ENCODE measurements at places on chromosomes 4 and X.

- DNase-seq = no peak
Observed at GRCh38 chr4:183445097-183445428, 627 bp downstream of the CDKN2AIP start.

DNA sequence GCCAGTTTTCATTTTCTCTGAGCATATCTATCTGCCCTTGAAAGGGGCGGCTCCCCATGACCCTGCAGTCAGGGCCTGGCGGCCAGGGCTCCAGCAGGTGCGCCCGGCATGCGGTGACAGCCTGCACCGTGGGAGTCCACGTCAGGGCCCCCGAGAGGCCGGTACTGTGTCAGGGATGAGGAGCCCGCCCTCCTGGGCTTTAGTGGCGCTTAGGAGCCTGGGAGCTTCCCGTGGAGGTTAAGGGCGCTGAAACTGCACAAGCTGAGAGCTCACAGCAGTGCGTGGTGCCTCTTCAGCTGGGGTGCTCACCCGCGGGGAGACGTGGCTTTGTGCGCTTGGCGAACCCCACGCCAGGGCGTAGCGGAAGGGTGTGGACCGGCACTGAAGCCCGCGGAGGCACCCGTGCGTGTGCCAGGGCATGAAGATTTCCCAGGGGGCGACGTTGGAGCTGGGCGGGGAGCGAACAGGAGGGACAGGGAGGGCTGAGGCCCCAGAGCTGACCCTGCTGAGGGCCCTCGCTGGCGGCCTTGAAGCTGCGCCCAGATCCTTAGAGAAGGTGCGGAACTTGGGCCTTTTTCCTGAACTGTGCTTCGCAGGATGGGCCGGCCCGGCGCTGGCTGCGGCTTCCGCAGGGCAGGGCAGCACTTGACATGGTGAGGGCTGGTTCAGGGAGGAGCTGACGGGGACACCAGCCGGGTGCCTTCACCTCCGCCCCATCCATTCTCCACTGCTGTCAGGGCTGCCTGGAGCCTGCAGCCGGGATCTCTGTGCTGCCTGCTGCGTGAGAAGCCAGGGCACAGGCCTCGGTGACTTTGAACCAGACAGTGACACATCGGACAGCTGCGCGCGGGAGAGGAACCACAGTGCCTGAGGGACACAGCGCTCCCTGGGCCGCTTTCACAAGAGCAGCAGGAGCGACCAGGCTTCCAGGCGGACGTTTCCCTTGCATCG, 32.9 kb downstream of the HTT-AS start:
- peak; percentile 81 for DNase-seq

- DNase-seq = peak; percentile 86
Observed at GRCh38 chr4:184417802-184418511, 56.4 kb downstream of the IRF2 start.

GRCh38 chr4:187999406-187999932, 3.9 kb downstream of the ZFP42 start:
- no peak for DNase-seq

- DNase-seq = no peak
Observed at GRCh38 chr4:150268444-150268843, 190.2 kb downstream of the DCLK2 start.

GRCh38 chr4:80459918-80460473, 124.5 kb downstream of the CFAP299 start:
- no peak for DNase-seq

GRCh38 chr4:121360495-121360894, 20.3 kb downstream of the QRFPR start:
- no peak for DNase-seq

DNA sequence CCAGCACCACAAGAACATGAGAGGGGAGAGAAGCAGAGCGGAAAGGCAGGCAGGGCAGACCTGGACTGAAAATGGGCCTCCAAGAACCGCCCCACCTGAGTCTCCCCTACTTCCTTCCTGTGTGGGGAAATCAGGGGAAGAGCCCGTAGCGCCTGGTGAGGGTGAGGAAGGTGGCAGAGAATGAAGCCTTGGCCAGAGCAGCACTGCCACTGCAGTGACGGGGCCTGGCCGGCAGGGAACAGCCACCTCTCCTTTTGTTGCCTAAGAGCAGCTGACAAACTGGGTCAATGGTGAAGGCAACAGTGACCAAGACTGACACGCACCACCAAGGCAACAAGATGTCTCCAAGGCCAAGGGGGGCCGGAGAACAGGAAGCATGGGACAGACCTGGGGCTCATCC, 58.4 kb upstream of the CBR4 start:
- DNase-seq = no peak

DNA sequence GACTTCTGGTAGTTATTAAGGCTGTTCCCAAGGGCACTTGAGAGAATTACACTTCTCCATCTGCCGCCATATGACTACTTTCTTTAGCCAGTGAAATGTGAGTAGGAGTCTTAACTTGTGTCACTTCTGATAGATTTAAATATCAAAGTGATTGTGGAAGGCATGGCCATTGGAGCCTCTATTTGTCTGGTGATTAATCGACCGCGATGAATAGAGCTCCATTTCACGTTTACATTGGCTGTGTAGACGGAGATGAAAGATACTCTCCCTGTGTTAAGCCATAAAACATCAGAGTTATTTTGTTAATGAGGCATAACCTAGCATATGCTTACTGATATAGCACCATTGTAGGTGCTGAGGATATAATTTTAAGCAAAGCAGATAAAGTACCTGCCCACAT, 852.4 kb downstream of the CCSER1 start:
- no peak for DNase-seq

- DNase-seq = no peak
Observed at GRCh38 chrX:21376636-21377035, 2.4 kb downstream of the CNKSR2 start.

DNA sequence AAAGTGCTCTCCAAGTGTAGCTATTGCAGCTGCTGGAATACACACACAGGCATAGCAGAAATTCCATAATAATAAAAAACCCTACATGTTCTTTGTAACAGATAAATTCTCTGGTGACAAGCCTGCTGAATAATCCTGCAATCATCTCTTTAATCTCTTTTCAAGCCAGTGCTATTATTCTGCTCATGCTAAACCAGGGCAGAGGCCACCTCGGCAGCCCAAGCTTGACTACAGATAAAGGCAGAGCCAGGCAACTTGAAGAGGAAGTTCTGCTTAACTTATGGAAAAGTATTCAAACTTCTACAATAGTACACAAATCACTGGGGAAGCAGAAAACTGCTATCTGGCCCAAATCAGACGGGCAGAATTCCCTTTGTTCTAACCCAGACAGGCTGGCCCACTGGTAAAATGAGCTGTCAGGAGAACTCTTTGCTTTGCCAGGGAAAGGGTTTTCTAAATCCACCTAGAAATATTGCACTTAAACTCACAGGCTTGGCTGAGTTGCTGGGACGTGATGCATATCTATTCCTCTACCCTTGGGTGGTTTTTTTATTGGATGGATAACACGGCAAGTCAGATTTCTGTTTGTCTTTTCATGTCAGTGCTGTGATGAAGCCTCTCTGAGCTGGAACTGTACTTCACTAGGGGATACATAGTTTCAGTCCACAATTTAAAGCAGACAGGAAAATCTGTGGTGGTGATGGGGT, 70.5 kb downstream of the GATB start:
- DNase-seq = no peak

- DNase-seq = no peak
Observed at GRCh38 chrX:47499293-47499692, 16.3 kb upstream of the ZNF41 start.

DNA sequence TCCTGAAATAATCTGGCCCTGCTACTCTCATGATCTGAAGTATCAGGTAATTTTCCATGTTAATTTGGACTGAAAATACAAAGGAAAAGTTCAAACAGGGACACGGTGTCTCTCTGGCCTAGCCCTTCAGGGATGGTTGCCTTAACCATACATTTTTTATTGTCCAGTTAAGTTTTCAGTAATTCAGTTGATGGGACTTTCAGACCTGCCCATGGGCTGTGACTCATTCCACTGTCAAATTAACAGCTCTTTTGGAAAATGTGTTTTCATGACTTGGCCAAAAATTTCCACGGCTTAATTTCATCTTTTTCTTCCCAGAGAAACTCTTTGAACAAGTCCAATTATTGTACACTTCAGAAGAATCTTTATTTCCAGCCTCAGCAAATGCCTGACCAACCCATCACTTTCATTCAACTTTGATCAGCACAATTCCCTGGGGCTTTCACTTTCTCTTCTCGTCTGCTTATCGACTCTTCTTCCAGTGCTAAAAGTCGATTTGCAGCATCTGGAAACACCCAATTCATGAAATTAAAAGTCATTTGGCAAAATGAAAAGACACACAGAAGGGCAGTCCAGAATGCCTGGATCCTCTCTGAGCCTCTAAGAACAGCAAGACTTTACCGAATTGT, 293.9 kb downstream of the RAB28 start:
- DNase-seq = no peak

GRCh38 chr4:88104902-88105610, 53.4 kb downstream of the ABCG2 start:
- no peak for DNase-seq

DNA sequence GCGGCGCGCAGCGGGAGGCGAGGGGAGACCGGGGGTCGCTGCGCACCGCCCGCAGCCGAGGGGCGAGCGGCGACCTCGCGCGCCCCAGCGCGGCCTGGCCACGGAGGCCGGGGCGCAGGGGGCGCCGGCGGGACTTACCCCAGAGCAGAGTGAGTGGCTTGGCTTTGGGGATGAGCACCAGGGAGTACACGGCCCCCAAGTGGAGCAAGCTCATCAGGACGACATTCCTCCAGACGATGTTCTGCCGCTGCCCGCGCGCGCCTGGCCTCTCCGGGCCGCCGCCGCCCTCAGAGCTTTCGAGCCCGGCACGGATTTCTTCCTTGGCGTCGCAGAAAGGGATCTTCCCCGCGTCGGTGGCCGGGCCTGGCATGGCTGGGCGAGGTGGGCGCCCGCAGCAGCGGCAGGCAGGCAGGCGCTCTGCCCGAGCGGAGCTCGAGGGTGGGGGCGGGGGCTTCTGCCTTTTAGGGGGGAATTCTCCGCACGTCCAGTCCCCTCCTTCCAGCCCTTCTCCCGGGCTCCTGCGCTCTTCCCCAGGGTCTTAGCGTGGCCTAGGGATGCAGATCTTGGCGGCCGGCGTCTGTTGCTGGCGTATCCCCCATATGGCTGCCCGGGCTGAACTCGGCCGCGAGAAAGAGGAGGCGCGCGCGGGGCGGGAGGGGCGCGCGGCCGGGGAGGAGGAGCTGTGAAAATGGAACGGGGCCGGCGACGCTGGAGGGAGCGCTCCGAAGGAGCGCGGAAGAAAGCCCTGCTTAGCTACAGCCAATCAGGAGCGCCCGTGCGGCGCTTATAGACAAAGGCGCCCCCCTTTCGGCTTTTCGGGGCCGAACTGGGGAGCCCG, at the start of gene SCD5:
Gene SCD5 (minus strand): TSS at position 629 of the 838 bp plus-strand sequence. CDS start 259 bp downstream, at position 370.
- peak; percentile 84 for DNase-seq

DNA sequence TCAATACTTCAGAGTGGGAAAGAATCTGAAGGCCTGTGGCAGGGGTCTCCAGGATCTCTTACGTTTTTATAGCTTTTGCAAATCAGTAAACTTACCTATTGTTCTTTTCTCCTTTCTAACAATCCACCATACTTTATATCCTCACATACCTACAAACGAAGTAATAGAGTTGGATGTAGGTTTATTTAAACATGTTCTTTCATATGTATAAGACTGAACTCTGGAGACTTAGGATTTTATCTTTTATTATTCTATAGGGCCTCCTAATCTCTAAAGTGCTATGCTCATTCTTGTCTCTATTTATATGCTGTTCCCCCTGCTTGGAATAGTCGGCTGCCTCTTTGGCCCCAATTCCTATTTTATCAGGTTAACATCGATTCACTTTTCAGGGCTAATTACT, 43.8 kb upstream of the NUDT6 start:
- no peak for DNase-seq

DNA sequence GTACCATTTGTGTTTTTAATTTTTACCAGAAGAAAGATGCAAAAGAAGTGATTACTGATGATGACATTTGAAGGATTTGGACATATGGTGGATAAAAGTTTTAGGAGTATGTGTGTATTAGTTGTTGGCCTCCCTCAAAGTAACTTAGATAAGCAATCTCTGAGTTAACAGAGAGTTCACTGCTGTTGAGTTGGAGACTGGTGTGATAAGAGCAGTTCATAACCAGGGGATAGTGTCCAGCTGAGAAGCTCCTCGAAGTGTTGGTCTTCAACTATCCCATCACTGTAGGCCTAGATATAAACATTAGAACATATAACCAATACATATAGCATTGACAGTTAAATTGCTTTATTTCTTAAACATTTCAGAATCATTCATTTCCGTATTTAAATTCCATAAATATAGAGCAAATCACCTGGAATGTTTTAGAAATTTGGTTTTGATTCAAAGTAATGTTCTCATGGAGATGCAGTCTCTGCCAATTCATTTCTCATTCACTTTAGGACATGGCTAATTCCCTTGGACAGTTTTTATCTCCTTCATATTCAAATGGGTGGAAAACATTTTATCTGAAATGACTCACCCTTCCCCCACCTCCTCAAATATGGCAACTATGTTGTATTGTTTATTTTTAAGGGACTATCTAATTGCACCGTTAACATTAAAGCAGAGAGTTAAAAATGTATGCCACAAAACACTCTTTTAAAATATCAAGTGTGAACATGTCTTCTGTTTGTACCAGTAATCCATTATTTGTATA, 136.8 kb upstream of the SLC4A4 start:
- DNase-seq = no peak

DNA sequence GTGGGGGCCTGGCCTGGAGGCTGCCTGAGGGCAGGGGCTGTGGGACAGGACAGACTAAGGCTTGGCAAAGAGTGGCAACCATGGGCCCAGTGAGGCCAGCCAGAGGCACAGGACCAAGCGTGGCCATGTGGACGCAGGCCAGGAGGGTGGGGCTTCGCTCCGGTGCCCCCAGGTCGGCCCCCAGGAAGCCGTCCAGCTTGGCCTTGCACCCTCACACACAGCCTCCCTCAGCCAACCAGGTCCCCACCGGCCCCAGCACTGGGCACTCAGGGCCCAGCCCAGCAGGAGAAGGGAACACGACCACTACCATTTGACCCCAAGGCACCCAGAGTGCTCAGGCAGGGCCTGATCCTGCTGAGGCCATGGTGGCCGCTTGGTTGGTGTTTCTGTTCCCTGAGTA, 57.2 kb downstream of the FAM53A start:
- DNase-seq = no peak

DNA sequence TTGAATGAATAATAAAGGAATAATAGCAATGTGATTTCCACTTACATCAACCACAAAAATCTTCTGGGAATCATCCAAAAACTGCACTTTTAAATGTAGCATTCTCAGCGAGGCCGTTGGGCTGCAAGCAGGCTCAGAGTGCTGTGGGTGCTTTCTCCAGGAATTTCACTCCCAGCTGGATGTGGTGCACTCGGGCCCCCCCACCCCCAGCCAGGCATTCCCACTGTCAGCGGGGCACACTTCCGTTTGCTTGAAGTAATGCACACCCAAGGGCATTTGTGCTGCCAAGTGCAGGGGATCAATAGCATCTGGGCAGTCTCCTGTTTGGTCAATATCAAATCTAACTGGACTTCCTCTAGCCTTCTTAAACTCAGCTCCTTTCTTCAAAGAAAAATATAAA, at the start of gene FRMD7:
Gene FRMD7 (minus strand): TSS at position 278 of the 400 bp plus-strand sequence. CDS start 176 bp downstream, at position 102.
- DNase-seq = no peak

- no peak for DNase-seq
Observed at GRCh38 chr4:5999356-5999755, 18.9 kb downstream of the C4orf50 start.
